Ascending aorta (tissue), 2 donors: ENCODE measurements at places on chromosomes 3 and 15. TPM values are rescaled to one million over a fixed set of nuclear protein-coding genes. Genes with fewer than 3 reads are reported as not detected.
A peak's percentile ranks its signal among the peaks of the same experiment; 100 is the strongest.

- DNase-seq: no peak
Measured at GRCh38 chr3:161556533-161556932, 59.9 kb downstream of the OTOL1 start.

DNA sequence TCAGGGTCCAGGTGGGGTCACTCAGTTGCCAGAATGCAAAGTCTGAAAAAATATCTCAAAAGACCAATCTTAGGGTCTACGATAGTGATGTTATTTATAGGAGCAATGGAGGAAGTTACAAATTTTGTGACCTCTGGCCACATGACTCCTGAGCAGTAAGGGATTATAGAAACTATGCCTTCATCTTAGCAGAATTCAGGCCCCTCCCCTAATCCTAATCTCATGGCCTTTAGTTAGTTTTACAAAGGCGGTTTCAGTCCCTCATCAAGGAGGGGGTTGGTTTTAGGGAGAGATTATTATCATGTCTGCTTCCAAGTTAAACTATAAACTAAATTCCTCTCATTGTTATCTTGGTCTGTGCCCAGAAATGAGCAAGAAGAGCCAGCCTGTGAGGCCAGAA, 5.9 kb upstream of the DCP1A start:
- DNase-seq: no peak

GRCh38 chr3:5505163-5505562, 317.7 kb downstream of the EDEM1 start:
- no peak for DNase-seq

DNA sequence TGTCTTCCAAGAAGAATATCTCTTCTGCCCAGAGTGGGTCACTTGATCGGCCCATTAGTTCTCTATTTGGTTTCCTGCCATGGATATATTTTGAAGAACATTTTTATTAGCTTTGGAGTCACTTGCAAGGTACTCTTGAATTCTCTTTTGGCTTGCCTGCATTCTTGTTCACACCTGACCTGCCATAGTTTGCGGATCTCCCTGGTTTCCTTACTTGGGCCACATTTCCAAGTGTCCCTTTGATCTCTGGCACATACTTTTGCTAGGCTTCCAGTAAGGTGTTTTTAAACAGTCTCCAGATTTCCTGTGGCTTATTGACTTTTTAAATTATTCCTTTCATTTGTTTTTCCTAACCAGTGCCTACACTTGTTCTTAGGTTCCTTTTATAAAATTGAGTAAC, 488.5 kb upstream of the MDFIC2 start:
- no peak for DNase-seq

DNA sequence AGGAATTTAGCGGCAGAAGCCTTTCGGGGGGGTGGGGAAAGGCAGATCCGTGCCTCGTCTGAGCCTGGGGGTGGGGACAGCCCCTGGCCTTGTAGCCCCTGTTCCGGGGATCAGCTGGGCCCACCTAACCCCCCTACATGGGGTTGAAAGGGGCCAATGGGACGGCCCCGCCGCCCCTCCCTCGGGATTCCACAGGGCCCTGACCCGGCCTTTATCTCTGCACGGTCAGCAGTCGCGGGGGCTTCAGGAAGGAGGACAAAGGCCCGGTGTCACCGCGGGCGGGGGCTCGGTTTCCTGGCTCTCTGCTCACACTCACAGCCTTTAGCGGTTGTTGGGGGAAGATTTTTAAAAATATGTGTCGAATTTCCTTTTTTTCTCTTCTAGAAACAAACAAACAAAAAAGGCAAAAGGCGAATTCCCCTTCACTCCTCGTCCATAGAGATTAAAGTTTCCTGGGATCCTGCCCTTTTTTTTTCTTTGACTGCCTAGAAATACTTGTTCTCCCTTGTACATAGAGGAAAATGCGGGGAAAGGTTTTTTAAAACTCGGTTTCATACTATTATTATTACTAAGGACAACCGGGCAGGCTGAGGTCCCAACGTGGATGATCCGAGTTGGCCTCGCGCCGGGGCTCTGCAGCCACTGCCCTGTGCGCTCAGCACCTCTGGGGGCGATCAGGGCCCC, 7.9 kb downstream of the FOXL2 start:
- no peak for DNase-seq

- DNase-seq: no peak
Measured at GRCh38 chr3:140717921-140718320, 40.1 kb downstream of the TRIM42 start.

DNA sequence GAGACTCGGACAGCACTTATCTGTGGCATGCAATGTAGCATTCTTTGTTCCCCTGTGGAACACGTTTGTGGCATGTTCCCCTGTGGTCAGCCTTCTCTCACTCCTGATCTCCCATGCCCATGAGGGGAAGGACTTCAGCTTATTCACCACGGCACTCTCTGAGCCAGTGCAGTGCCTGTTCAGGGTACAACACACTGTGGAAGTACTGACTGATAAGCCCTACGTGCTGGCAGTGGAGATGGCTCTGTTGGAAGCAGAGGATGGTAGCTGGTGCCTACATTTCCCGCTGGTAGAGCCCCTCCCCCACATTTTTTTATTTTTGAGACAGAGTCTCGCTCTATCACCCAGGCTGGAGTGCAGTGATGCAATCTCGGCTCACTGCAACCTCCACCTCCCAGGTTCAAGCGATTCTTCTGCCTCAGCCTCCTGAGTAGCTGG, 43.5 kb upstream of the ETV5 start:
- peak; percentile 35 for DNase-seq

DNA sequence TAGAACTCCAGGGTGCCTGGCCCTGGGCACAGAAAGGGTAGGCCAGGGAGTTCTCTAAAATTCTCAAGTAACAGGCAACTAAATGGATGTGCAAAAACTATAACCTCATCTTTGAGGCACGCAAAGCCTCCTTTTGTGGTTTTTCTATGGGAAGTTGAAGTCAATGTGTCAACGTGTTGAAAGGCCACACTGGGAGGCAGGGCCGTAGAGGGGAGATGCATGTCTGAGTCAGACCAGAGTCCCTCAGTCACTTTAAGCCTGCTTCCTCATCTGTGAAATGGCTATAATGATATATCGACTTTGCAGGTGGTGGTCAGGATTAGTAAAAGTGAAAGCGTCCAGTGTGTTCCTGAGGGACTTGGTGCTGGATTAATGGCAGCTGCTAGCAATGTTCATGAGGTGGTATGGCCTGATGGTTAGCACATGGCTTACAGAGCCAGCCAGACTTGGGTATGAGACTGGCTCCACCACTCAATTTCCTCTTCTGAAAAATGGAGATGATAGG, 17.0 kb downstream of the TGM5 start:
- no peak for DNase-seq

- no peak for DNase-seq
Measured at GRCh38 chr15:37652646-37653417, 281.6 kb upstream of the TMCO5A start.

SV2B gene
- 0.11 TPM for total RNA-seq

WNT5A gene
- total RNA-seq: 11.3 TPM

HDGFL3 gene
- total RNA-seq: 20.8 TPM

PRTG gene
- total RNA-seq: 0.21 TPM

ADGRG7 gene
- total RNA-seq: not detected

TRH gene
- total RNA-seq: not detected
